ENCODE measurements at places on chromosomes 3 and 15. TPM values are rescaled to one million over a fixed set of nuclear protein-coding genes. Genes with fewer than 3 reads are reported as not detected.

The GHRL gene
- polyA plus RNA-seq, result 0.34 TPM

The RYR3 gene
- polyA plus RNA-seq, result 0.79 TPM

The CDV3 gene
- polyA plus RNA-seq, result 51.3 TPM

The TP53BP1 gene
- polyA plus RNA-seq, result 33.4 TPM

The CCR8 gene
- polyA plus RNA-seq, result not detected

- DNase-seq, result no peak
These were observed 39.0 kb downstream of the CHAC1 start for GRCh38 chr15:40992241-40992741.

- DNase-seq, result no peak
These were observed 84.8 kb upstream of the MLF1 start for GRCh38 chr3:158486200-158486599.

GRCh38 chr15:78989701-78990240, 44.9 kb upstream of the CTSH start:
- no peak for DNase-seq

The TRH gene
- polyA plus RNA-seq, result 0.54 TPM

The KY gene
- polyA plus RNA-seq, result 0.87 TPM

- DNase-seq, result no peak
These were observed 144.6 kb upstream of the TMCO5A start for GRCh38 chr15:37789881-37790280.

DNA sequence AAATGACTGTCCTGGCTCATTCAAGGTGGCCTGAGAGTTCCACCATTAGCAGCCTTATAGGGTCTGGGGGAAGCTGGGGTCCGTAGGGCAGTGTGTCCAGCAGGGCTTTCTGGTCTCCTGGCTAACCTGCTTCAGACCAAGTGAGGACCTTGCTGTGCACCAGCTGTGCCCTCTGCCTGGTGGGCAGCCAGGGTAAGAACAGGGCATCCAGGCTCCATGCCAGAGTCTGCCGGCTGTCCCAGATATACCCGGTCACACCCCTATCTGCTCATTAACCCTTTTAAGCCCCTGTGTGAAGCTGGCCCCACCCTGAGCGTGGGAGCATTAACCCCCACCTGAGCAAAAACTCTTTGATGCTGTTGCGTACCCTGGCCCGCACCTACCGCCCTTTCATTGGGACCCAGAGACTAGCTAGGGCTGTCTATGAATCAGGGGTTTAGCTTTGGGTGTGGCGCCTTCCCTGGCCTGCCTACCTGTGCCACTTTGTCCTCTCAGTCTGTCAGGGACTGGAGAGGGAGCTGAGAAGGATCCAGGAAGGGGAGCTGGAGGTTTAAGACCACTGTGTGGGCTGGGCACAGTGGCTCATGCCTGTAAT, 17.6 kb downstream of the SEMA3F start:
- no peak for DNase-seq

The SNURF gene
- polyA plus RNA-seq, result 3.9 TPM

GRCh38 chr3:120095979-120096426, 1.8 kb upstream of the GSK3B start:
- no peak for DNase-seq

The MITF gene
- 13.6 TPM for polyA plus RNA-seq

DNA sequence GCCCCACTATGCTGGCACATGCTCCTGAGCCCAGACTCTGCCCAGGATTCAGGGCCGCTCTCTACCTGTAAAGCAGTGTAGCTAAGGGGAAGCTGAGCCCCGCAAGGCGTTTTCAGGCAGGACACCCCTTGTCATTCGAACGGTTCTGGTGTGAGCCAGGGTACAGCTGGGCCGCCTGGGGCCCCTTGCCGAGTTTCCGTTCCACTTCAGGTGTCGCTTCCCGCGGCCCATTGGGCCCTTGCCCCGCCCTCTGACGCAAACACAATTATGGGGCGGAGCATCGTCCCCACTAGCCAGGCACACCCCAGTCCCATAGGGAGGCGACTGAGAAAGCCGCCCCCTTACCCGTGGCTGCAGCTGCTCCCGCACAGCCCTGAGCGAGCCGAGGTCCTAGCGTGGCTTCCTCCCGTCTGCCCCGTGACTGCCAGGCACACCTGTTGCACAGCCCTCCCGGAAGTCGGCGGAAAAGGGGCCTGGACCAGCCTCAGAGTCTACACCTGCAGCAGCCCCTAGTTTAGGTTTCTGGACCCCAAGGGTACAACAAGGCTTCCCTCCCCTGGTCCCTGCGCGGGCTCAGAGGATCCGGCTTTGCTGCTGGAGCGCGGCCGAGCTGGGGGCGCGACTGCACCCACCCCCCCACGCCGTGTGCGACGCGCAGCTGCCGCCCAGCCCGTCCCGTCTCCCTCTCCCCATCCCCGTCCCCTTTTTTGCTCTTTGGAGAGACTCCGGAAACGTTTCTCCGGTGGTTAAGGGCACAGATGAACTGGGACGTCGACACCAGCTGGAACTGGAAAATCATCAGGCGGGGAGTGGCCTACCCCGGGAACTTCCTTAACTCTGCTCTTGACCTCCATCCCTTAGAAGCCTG, at the start of gene PLSCR2:
PLSCR2 (minus strand) TSS at position 412 of the 868 bp plus-strand sequence. CDS start 9,657 bp downstream, outside the sequence.
- DNase-seq, result peak; percentile 68

- no peak for DNase-seq
These were observed 96.2 kb downstream of the HES1 start for GRCh38 chr3:194231929-194232832.

- no peak for DNase-seq
These were observed 374.9 kb upstream of the TGFBR2 start for GRCh38 chr3:30231277-30232141.

The NOP10 gene
- polyA plus RNA-seq, result 189 TPM

DNA sequence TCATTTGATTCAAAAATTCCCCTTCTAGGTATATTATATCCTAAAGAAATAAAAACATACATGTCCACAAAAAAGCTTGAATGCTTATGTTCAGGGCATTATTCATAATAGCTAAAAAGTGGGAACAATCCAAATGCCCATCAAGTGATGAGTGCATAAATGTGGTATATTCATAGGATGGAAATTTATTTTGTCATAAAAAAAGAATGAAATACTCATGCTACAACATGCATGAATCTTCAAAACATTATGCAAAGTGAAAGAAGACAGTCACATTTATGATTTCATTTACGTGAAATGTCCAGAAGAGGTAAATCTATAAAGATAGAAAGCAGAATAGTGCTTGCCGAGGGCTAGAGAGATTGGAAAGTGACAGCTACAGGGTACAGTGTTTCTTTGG, 83.6 kb upstream of the SLC25A36 start:
- no peak for DNase-seq

DNA sequence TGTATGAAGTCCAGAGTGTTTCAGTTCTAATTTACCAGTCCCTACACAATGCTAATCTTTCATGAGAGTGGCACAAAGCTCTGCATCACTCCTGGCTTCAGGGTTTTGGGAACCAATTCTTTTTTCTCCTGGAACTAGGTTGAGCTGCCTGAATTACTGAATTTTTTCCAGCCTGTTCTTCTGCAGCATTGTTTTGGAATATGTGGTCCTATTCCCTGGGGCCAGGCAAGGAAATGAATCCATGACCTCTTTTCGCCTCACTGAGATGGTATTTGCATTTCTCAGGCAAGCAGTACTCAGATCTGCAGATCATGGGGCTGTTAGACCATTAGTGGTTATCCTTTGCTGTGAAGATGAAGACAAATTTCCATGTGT, 25.6 kb upstream of the GPR171 start:
- DNase-seq, result no peak

- no peak for DNase-seq
These were observed 635 bp downstream of the TUBGCP5 start for GRCh38 chr15:23038726-23039142.

- no peak for DNase-seq
These were observed 131.5 kb downstream of the WNT7A start for GRCh38 chr3:13748276-13748879.

DNA sequence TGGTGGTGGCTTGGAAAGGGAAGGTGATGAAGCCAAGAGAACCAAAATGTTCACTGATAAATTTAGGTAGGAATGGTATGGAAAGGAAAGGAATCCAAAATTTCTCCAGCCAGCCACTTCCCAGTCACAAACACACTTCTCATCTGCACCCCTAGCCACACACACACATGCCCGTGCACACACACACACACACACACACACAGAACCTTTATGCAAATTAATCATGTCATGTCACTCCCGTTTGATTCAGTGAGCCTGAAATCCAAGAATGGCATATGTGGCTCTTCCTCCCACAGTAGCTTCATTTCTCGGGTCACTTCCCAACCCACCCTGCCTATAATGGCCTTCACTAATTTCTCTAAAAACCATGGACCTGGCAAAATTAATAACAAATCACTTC, 3.1 kb upstream of the HLTF start:
- DNase-seq, result no peak

Data from ovary (tissue), 10 donors.